ENCODE measurements at places on chromosomes 11 and 22. TPM values are rescaled to one million over a fixed set of nuclear protein-coding genes. Genes with fewer than 3 reads are reported as not detected.

Gene RAB1B
- 112 TPM for total RNA-seq

Gene C22orf42
- total RNA-seq: not detected

DNA sequence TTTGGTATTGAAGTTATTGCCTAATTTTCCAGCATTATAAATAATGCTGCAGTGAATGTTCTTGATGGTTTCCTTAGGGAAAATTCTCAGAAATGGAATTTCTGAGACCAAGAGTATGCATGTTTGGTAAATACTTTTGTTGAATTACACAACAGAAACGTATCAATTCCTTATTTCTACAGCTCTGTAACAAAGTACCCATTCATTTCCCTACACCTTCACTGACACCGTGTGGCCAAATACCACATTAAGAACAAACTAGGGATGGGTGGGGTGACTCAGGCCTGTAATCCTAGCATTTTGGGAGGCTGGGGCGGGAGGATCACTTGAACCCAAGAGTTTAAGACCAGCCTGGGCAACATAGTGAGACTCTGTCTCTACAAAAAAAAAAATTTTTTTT, 21.8 kb downstream of the MCAM start:
- no peak for DNase-seq

DNA sequence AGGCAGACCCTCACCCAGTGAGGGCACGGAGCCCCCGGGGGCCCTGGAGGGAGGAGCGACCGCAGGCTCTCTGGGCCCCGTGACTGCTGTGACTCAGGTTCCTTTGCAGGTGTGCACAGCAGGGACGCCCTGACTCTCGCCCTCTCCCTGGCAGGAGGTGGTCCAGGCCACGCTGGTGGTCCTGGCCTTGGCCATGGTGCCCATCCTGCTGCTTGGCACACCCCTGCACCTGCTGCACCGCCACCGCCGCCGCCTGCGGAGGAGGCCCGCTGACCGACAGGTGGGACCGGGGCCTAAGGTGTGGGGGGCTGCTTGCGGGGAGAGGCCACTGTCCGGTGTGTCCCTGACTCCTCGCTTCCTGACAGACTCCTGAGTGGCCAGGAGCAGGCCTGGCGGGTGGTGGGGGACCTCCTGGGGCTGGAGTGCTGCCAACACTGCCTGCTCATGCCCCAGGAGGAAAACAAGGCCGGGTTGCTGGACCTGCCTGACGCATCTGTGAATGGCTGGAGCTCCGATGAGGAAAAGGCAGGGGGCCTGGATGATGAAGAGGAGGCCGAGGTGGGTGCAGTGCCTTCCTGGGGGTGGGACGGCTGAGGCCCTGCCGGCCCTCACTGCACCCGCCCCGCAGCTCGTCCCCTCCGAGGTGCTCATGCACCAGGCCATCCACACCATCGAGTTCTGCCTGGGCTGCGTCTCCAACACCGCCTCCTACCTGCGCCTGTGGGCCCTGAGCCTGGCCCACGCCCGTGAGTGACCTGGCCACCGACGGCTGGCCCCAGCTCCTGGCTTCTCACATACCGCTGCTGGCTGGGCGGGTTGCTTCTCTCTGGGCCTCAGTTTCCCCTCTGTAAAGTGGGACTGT, 10.9 kb downstream of the TCIRG1 start:
- no peak for DNase-seq

Gene SCN3B
- 1.2 TPM for total RNA-seq

GRCh38 chr11:57586711-57587245, 10.7 kb upstream of the SERPING1 start:
- no peak for DNase-seq

Gene PKDREJ
- total RNA-seq: 0.18 TPM

DNA sequence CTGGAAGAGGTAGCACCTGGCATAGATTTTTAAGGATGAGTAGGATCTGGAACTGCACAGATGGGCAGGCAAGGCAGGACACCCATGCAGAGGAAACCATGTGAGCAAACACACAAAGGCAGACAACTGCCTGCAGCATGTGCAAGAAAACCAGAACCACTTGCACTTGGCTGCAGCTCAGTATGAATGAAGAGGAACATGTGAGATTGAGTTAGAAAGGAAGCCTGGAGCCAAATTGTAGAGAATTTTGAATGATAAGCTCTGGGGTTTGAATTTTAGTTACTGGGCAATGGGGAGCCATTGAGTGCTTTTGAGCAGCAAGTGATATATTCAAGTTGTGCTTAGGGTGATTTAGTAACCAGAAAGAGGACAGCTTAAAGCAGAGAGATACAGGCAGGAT, 583.4 kb downstream of the SOX6 start:
- DNase-seq: no peak

DNA sequence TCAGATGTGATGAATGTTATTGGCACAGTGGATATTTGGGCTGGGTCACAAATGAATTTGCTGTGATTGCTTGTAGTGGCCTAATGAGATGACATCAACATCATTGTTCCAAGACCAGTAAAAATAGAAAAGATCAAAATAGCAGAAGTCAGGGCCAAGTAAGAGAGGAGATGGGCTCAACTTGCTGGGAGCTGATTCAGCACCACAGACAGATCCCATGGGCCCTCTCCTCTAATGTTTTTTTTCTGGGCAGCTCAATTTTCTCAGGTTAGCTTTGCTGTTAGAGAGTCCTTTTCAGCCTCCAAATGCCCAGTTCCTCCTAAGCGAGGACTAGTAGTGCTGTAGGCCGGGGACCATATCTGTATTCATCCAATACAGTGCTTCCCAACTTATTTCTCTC, 86.0 kb upstream of the IZUMO1R start:
- no peak for DNase-seq

- DNase-seq: peak; percentile 42
Measured at GRCh38 chr11:16780146-16780545, 41.7 kb downstream of the C11orf58 start.

Gene CABP4
- 2.5 TPM for total RNA-seq
